ENCODE measurements at places on chromosomes 12 and 14.

DNA sequence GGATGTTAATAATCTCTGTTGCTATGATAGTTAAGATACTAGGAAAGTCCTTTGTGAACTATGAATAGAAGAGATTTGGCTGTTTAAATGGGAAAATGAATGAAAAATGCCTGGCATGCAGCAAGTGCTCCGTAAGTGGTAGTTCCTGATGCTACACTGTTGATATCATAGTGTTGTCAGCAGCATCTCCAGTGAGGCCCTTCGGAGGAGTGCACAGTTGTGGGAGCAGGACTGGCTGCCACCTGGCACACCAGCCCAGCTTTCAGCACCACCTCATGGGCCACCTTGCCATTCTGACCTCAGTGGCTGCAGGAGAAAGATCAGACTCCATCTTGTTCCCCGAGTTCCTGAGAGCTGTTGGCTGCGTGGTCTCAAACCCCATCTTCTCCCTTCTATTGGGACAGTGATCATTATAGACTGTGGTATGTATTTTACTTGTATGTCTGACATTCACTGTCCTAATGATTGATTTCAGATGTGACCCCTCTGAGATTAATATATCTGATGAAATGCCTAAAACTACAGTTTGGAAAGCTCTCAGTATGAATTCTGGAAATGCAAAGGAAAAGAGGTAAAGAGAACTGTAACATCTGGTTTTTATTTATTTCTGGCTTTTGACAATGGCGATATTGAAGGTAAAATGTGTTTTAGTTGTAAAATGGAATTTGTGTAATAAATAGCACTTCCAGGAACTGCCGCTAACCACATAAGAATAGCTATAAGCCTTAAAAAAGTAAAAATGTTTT lies 80.9 kb downstream of the SLC4A8 start:
- DNase-seq, result no peak

DNA sequence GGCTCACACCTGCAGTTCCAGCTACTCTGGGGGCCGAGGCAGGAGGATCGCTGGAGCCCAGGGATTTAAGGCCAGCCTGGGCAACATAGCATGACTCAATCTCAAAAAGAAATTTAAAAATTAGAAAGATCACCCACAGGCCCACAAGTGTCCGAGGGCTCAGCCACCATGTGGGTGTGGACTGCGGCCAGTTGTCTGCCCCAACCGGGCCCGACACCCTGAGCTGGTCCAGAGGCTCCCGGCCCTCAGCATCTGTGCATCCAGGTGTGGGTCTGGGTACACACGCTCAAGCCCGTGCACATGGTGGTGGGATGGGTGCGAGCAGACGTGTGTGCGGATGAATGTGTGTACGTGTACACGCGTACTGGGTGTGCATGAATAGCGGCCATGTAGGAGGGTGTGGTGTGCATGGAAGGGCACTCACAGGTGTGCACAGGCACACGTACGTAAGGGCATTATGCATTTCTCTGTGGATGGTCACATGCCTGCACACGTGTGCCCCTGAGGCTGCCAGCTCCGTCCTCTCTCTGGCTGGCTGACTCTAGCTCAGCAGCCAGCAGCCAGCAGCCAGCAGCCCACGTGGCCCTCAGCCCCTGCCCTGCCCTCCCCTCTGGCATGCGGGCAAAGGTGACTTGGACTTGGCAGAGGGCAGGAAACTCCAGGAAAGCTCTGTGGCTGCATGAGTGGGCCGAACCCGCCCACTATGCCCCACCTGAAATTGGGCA lies 23.3 kb upstream of the NUDT14 start:
- DNase-seq, result peak; percentile 59

DNA sequence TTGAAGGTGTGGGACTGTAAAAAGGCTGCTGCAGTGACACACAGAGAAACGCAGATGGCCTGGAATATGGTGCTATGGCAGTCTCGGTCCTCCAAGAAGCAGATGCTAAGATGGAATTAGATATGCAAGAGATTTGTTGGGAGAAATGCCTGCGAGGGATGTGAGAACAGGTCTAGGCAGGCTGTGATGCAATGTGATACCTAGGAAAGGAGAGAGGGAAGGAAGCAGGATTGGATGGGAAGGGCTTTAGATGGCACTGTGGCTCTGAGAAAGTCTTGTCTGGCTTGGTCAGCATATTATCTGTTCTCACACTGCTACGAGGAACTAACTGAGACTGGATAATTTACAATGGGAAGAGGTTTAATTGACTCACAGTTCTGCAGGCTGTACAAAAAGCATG lies 374.4 kb downstream of the BCAT1 start:
- DNase-seq, result no peak

DNA sequence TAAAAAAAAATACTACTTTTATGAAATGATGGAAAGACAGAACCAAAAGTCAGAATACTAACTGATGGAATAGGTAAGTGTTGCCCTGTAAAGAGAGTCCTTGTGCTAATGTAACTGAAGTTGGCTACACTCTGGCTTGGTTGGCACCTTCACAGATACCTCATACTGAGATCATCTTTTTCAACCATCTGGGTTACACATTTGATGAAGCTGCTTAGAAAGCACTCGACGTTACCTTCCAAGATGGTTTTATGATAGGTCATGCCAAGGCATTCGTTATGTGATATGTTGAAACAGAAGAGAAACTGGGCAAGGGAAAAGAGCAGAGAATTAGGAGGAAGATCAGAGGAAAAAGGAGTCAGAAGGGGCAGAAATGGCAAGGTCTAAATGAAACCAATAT lies 203.8 kb downstream of the ADAMTS20 start:
- no peak for DNase-seq

- DNase-seq, result no peak
These were observed 72.8 kb downstream of the KIF26A start for GRCh38 chr14:104211215-104211614.

DNA sequence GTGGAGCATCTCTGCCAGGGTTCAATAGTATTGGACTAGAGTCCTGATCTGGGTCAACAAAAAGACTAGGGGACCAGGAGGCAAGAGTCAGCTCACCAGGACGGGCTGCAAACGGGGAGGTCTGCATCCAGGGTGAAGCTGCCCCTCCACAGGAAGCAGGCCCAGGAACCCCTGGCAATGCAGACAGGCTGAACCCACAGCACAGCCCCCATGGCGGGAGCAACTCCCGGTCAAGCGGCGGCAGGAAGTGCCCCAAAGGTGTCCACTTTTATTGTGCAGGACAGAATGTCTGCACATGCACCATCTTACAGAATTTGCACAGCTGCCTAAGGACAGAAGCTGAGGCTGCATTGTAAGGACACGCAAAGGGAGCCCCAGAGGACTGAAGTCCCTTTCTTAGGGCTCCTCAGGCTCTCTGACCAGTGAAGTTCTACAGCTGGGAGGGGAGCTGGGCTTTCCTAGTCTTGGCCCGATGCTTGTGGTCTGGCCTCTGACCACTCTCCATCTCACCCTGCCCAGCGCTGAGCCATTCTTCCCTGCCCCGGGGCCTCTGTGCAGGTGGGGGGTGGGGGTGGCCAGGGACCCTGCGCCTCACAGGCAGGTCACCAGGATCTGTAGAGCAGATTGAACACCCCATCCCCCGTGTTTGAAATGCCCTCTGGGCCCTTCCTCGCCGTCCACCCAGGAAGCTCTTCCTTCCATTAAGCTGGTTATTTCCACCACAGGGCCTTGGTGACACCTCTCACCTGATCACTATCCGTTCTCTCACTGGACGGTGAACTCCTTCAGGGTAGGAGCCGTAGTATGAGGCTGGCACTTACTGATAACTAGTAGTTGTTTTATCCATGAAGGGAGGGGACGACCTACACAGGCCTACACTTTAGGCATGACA lies 75.9 kb downstream of the NINJ2 start:
- no peak for DNase-seq

- no peak for DNase-seq
These were observed 129.3 kb downstream of the ZFP36L1 start for GRCh38 chr14:68663385-68664076.

All from AG08396 (cell line).